ENCODE measurements at places on chromosomes 4 and X.

DNA sequence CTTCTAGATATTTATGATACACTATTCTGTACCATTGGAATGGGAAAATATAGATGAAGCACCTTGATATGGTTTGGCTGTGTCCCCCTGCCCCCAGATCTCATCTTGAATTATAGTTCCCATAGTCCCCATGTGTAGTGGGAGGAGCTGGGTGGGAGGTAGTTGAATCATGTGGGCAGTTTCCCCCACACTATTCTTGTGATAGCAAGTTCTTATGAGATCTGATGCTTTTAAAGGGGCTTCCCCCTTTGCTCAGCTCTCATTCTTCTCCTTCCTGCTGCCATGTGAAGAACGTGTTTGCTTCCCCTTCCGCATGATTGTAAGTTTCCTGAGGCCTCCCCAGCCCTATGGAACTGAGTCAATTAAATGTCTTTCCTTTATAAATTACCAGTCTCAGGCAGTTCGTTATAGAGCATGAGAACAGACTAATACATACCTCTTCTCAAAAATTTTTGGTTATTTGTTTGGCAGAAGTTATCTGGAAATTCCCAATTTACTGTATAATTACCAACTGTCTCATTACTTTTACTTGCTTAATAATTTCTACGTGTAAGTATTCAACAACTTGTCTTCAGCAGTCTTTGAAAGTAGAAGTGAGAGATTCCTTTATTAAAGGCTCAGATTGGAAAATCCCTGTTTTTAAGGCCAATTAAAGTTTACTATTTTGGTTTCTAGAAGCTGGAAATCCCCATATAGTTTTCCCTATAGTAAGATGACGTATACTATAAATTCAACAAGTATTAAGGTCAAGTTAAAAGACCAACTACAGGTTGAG, 152.7 kb downstream of the RNF150 start:
- no peak overlapping the region for H3K27ac ChIP-seq
- no peaks in the 10 kb centered on the region for H3K4me1 ChIP-seq
- H3K4me3 ChIP-seq = no peak overlapping the region
- H3K36me3 ChIP-seq = no peaks in the 10 kb centered on the region
- no peaks in the 10 kb centered on the region for H3K27me3 ChIP-seq

DNA sequence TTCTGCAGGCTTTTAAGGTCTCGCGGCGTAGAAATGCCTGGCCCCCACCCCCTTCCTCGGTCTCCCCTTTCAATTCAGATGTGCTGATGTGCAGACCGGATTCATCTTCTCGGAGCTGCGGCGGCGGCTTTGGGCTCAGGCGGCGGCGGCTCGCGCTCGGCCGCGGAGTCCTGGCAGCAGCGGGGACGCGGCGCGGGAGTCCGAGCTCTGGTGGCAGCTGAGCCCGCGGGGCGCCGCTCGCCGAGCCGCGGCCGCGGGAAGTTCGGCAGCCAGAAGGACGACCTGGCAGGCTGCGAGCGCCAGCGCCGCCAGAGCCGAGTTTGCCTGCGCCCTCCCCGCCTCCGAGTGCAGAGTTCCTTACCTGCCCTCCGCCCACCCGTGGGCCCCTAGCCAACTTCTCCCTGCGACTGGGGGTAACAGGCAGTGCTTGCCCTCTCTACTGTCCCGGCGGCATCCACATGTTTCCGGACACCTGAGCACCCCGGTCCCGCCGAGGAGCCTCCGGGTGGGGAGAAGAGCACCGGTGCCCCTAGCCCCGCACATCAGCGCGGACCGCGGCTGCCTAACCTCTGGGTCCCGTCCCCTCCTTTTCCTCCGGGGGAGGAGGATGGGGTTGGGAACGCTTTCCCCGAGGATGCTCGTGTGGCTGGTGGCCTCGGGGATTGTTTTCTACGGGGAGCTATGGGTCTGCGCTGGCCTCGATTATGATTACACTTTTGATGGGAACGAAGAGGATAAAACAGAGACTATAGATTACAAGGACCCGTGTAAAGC, 448 bp downstream of the TLL1 start:
- H3K4me1 ChIP-seq = no peaks in the 10 kb centered on the region
- H3K36me3 ChIP-seq = no peaks in the 10 kb centered on the region
- peak overlapping the region; percentile 64 for H3K4me3 ChIP-seq
- H3K27me3 ChIP-seq = peaks cover 27% of the 10 kb centered on the region

DNA sequence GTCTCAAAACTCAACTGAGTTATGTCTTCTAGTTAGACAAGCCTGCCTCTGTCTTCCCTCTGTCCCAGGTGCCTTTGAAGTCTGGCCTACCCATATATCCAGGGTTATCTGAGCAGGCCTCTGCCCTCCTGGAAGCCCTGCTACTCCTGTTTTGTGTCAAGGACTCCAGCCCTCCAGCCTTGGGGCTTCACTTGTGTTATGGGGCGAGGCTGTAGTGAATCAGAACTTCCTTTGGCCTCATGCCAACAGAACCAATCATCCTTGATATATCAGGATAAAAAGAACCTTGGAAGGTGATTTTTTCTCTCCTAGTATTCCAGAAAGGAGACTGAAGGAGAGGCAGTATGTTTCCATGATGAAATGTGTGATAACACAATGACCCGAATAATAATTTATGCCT, 8.9 kb upstream of the ADGRG4 start:
- no peaks in the 10 kb centered on the region for H3K36me3 ChIP-seq
- H3K27ac ChIP-seq = no peak overlapping the region
- no peak overlapping the region for H3K4me3 ChIP-seq

- H3K4me1 ChIP-seq = no peaks in the 10 kb centered on the region
- DNase-seq = no peak
These were observed 105.7 kb downstream of the PTTG2 start for GRCh38 chr4:38065900-38066299.

GRCh38 chrX:140608111-140608510, 101.4 kb upstream of the LINC00632 start:
- H3K4me3 ChIP-seq = no peak overlapping the region
- H3K27me3 ChIP-seq = no peaks in the 10 kb centered on the region
- H3K27ac ChIP-seq = no peak overlapping the region
- H3K4me1 ChIP-seq = peaks cover 3% of the 10 kb centered on the region
- DNase-seq = peak; percentile 30
- H3K36me3 ChIP-seq = peaks cover 10% of the 10 kb centered on the region

GRCh38 chr4:170736710-170737109, 647.0 kb upstream of the AADAT start:
- DNase-seq = no peak
- no peak overlapping the region for H3K27ac ChIP-seq
- H3K27me3 ChIP-seq = no peaks in the 10 kb centered on the region
- no peaks in the 10 kb centered on the region for H3K36me3 ChIP-seq
- H3K4me1 ChIP-seq = no peaks in the 10 kb centered on the region

DNA sequence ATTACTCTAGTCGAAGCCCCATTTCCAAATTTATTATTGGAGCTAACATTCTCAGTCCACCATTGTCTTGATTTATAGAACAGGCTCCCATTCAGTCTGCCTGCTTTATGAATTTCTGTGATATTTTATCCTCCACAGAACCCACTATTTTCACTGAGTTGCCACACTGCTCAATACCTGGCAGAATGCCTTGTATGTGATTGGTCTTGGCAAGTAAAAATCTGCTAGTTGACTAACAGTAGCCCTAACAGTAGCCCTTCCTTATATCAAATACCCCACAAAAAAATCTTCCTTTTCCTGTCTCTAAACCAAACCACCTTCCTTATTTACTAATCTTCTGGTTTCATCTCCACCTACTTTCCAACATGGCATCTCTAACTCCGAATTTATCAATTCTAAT, 82.6 kb downstream of the CHM start:
- H3K36me3 ChIP-seq = peaks cover 3% of the 10 kb centered on the region
- no peak overlapping the region for H3K4me3 ChIP-seq

GRCh38 chrX:134743091-134743490, 84.8 kb upstream of the PLAC1 start:
- H3K27me3 ChIP-seq = no peaks in the 10 kb centered on the region
- H3K4me3 ChIP-seq = no peak overlapping the region
- no peaks in the 10 kb centered on the region for H3K36me3 ChIP-seq
- 0 out of 2 replicates have a peak, but pooled peaks cover 2% of the 10 kb centered on the region for H3K4me1 ChIP-seq
- no peak overlapping the region for H3K27ac ChIP-seq

DNA sequence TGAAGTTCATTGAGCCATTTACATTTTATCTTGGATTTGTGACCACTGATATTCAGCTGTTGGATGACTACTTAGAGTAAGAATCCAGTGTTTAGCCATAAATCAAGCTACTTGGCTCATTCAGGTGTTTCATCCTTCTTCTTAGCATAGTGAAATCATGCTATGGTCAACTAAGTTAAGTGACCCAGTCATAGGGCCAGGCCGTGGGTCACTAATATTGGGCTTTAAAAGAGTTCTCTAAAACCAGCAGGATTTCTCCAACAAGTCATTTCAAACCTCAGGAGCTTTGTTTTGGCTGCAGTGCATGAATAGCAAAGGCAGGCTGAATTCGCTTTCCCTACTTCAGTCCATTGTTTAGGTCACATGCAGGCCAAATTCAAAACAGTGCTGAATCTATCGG, 181.0 kb downstream of the MAML3 start:
- no peak for DNase-seq
- H3K27ac ChIP-seq = no peak overlapping the region
- no peaks in the 10 kb centered on the region for H3K4me1 ChIP-seq
- H3K36me3 ChIP-seq = no peaks in the 10 kb centered on the region
- H3K4me3 ChIP-seq = no peak overlapping the region

DNA sequence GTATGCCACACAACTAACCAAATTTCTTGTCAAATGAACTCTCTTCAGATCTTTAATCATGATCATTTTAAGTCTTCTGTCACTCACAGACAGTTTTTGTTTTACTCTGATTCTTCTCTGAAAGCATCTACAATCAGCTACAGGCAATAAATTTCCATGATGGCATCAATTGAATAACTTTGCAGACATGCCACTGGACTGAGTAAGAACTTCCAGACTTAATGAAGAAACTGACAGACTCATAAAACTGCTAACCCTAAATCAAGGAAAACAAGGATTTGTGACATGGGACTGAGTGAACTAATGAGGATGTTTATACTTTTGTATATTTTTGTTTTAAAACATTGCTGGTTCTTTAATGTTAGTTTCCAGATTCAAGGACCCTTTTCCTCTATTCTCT, 5.5 kb upstream of the PPP1R2C start:
- peaks cover 55% of the 10 kb centered on the region for H3K36me3 ChIP-seq
- H3K4me3 ChIP-seq = no peak overlapping the region
- H3K27me3 ChIP-seq = no peaks in the 10 kb centered on the region
- no peak for DNase-seq

- H3K36me3 ChIP-seq = peaks cover 71% of the 10 kb centered on the region
- H3K27me3 ChIP-seq = no peaks in the 10 kb centered on the region
- H3K4me1 ChIP-seq = no peaks in the 10 kb centered on the region
- DNase-seq = no peak
These were observed 17.8 kb downstream of the PLCXD1 start for GRCh38 chrX:298993-299392.

GRCh38 chr4:83342476-83342875, 7.8 kb upstream of the HPSE start:
- H3K4me3 ChIP-seq = no peak overlapping the region
- H3K36me3 ChIP-seq = no peaks in the 10 kb centered on the region
- H3K27me3 ChIP-seq = no peaks in the 10 kb centered on the region

DNA sequence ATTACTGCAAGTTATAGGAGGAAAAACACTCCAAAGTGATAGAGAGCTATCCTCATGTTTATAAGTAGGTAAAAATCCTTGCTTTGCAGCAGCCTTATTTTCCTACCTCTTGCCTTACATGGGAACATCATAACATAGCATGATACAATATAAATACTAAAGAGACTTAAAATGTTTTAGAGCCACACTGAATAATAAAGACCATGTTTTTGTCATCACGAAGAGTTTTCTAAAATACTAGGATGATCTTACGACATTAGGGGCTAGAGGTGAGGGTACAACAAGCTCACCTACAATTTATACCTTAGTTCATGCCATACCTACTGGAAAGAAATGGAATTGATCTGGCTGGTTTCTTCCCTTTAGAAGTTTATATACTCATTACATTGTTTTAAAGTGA, 184.8 kb downstream of the FBXW7 start:
- H3K27ac ChIP-seq = no peak overlapping the region
- H3K27me3 ChIP-seq = no peaks in the 10 kb centered on the region
- H3K4me3 ChIP-seq = no peak overlapping the region
- H3K36me3 ChIP-seq = no peaks in the 10 kb centered on the region
- no peak for DNase-seq

- H3K27me3 ChIP-seq = no peaks in the 10 kb centered on the region
- no peak overlapping the region for H3K4me3 ChIP-seq
- no peaks in the 10 kb centered on the region for H3K36me3 ChIP-seq
- DNase-seq = peak; percentile 48
- no peaks in the 10 kb centered on the region for H3K4me1 ChIP-seq
- H3K27ac ChIP-seq = no peak overlapping the region
These were observed 58.4 kb upstream of the TET2 start for GRCh38 chr4:105088110-105088879.

GRCh38 chr4:121177246-121178137, 13.4 kb upstream of the TNIP3 start:
- H3K36me3 ChIP-seq = no peaks in the 10 kb centered on the region
- no peaks in the 10 kb centered on the region for H3K4me1 ChIP-seq
- no peak for DNase-seq
- H3K4me3 ChIP-seq = no peak overlapping the region
- no peak overlapping the region for H3K27ac ChIP-seq
